ENCODE measurements at places on chromosomes 16 and 17. TPM values are rescaled to one million over a fixed set of nuclear protein-coding genes. Genes with fewer than 3 reads are reported as not detected.

- peak overlapping the region; percentile 77 for H3K27ac ChIP-seq
- no peak overlapping the region for H3K4me3 ChIP-seq
- H3K4me1 ChIP-seq, result no peaks in the 10 kb centered on the region
- H3K36me3 ChIP-seq, result no peaks in the 10 kb centered on the region
- DNase-seq, result no peak
These were observed 48.3 kb downstream of the ZFHX3 start for GRCh38 chr16:72999541-73000019.

The DNAH2 gene
- total RNA-seq, result not detected

DNA sequence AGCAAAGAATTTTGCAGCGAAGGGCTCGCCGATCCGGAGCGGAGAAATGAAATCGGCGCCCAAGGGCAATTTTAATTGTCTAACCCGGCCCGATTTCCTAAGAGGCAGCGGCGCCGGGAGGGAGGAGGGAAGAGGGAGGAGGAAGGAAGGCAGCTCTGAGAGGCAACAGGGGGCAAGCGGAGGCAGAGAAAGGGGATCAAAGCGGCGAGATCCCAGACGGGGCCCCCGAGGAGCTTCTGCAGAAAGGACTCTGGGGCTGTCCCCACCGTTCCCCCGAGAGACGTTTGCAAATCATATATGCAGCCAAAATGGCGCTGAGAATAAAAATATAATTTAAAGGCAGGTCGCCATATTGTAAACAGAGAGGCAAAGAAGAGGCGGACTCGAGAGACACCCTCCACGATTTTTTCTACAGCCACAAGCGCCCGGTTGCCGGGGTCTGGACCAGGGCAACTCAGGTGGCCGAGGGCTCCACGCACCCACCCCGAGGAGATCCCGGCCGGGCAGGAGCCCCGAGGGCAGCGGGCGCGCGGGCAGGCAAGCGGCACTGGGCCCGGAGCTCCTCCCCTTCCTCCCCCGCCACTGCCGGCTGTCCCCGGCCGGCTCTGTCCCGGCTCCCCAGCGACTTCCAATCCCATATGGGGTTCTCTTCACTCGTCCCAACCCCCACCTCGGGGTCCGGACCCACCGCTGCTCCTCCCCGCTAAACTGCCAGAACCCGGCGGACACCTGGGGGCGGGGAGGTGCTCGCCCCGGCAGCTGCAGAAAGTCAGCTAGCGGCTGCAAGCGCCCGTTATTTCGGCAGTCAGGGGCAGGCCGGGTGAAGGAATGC is 1.9 kb downstream of the PHF12 start:
- DNase-seq, result no peak
- H3K27me3 ChIP-seq, result no peaks in the 10 kb centered on the region
- H3K4me3 ChIP-seq, result peak overlapping the region; percentile 93
- peak overlapping the region; percentile 91 for H3K27ac ChIP-seq

DNA sequence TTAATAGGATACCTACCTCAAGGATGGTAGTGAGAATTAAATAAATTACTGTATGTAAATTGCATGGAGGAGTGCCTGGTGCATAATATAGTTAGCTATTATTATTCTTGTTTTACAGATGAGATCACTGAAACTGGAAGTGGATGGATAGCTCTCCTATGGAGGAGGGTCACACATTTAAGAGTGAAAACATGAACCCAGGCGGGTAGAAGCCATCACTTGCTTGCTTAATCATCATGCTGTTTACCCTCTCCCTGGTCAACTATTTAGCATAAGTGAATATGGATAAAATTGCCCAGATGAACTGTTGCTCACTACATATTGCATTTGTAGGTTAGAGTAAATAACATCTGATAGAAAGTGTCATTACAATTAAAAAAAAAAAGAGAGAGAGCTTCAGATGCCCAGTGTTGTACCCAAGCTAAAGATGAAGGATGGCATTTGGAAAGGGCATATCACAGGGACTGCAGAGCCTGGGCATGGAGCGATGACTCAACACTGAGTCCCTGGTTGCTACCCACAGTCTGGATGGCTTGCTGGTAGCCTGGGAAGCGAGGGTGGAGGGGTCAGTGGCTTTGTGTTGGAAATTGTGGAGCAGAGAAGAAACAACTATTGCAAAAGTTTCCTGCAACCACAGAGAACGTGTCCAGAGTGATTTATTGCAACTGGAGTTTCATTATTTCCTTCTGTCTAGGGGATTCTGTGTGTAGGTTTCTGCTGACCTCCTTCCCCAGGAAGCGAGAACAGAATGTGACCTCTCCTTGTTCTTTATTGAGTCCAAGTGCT is 414.4 kb downstream of the SHISA9 start:
- H3K4me1 ChIP-seq, result no peaks in the 10 kb centered on the region
- no peak overlapping the region for H3K4me3 ChIP-seq
- H3K27me3 ChIP-seq, result no peaks in the 10 kb centered on the region
- H3K27ac ChIP-seq, result no peak overlapping the region
- DNase-seq, result no peak

The TSNAXIP1 gene
- total RNA-seq, result not detected

The GNPTG gene
- total RNA-seq, result 31.8 TPM

DNA sequence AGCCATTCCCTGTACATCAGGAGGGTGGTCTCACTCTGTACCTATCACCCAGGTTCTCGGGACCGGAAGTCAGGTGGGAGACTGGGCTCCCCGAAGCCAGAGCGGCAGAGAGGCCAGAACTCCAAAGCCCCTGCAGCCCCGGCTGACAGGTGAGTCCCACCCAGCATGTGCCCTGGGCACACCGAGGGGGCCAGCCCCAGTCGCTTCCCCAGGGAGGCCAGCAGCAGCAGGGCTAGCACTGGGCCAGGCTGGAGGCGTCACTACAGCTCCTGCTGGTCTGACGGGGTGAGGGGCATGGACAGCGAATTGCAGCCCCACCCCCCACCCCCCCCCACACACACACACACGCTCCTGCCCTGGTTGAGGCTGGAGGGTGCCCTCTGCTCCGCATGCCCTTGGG is 7.9 kb upstream of the IL17C start:
- H3K27ac ChIP-seq, result no peak overlapping the region
- no peak for DNase-seq
- H3K27me3 ChIP-seq, result no peaks in the 10 kb centered on the region
- H3K4me1 ChIP-seq, result no peaks in the 10 kb centered on the region
- H3K4me3 ChIP-seq, result no peak overlapping the region

The TPSG1 gene
- total RNA-seq, result not detected

The MLYCD gene
- 22.0 TPM for total RNA-seq
